LHCN-M2 (cell line): ENCODE measurements at places on chromosomes 5 and 9. TPM values are rescaled to one million over a fixed set of nuclear protein-coding genes. Genes with fewer than 3 reads are reported as not detected.

GRCh38 chr5:136001466-136001981 is 27.3 kb upstream of the TGFBI start:
- DNase-seq: no peak

GRCh38 chr9:89519366-89519805 is 21.5 kb upstream of the SEMA4D start:
- DNase-seq: peak; percentile 1

DNA sequence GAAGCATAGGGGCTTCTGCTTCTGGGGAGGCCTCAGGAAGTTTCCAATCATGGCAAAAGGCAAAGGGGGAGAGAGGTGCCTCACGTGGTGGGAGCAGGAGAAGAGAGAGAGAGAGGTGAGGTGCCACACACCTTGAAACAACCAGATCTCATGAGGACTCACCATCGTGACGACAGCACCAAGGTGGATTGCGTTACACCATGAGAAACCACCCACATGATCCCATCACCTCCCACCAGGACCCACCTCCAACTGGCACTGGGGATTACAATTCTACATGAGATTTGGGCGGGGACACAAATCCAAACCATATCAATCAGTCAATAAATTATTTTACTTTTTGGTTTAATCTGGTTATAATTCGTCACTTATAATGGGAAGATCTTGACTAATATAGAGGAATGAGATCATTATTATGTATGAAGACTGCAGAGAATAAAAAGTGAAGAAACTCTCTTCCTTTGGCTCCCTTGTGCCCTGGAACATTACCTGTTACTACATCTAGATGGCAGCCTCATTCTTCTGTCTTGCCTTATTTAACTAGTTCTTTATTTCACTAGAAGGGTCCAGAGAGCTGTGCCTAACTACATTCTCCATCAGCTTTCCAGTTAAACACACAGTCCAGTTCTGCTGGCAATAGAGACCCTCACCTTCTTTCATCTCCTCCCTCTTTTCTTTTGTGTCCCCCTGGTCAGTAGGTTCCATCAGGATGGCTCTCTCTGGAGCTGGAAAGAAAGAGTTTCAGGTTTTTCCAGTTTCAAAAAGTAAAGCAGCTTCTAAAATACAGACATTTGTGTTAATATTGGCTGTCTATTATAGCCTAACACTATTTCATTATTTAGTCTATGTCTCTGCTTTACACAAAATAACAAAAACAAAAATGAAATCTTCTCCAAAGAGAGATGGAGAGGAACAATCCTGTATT is 21.7 kb upstream of the SPINK7 start:
- DNase-seq: peak; percentile 9

- no peak for DNase-seq
Measured at GRCh38 chr5:173924899-173925298, 36.8 kb downstream of the CPEB4 start.

DNA sequence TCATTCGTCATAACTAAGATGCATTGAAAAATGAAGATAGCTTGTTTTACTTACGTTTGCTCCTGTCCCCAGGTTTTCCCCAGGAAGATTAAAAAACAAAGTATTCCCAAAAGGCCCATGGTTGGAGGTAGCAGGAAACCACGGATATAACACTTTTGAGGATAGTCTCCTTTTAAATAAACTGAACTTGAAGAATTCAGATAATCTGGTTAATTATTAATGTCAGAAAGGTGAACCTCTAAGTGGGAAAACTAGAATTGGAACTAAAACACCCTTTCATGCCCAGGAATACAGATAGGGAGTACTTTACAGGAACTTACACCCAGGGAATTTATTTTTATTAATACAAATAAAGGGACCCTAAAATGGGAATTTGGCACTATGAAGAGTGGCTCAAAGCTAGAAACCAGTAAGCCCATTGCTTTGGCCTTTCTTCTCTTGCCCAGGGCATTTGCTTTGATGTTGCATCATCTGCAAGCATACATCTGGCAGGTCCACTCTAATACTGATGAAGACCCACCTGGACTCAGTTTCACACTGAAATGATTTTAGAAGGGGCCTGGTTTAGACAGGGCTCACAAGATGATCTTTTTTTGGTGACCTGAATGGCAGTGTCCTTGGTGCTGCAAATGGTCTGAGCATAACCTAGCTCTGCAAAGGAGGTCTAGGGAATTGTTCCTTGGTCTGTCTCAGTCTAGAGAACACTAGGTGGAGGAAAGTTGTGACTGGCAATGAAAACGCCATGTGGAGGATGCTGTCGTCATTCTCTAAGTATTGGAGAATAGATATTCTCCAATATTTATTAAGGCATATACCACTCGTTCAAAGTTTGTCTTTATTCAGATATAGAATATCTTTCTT is at the start of gene C5:
TSS of gene C5 (minus strand) at position 148 of the 861 bp plus-strand sequence. CDS start at position 119, 29 bp downstream.
- no peak for DNase-seq

DNA sequence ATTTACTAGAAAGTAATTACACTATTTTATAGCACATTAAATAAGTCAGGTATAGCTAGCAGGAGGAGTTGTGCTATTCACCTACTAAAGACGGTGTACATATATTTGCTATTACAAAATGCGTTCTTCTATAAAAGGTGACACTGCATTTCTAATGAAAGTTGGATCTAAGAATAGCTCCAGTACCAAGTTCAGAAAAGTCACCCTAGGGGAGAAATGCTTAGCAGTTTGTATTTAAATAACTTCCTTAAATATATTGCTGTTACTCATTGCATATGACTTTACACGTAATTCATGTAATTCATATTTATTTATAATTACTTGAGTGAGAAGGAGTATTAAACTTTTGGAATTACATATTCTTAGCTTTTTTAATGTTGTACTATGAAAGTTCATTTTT is 7.0 kb upstream of the SUB1 start:
- DNase-seq: no peak

- no peak for DNase-seq
Measured at GRCh38 chr9:137306066-137306849, 4.2 kb upstream of the NRARP start.

- DNase-seq: peak; percentile 58
Measured at GRCh38 chr9:5441043-5441442, 3.3 kb upstream of the PLGRKT start.

GRCh38 chr5:76674330-76675066 is 41.4 kb upstream of the F2R start:
- DNase-seq: no peak

GRCh38 chr5:7816535-7816901 is 34.4 kb downstream of the CFAP90 start:
- no peak for DNase-seq

DNA sequence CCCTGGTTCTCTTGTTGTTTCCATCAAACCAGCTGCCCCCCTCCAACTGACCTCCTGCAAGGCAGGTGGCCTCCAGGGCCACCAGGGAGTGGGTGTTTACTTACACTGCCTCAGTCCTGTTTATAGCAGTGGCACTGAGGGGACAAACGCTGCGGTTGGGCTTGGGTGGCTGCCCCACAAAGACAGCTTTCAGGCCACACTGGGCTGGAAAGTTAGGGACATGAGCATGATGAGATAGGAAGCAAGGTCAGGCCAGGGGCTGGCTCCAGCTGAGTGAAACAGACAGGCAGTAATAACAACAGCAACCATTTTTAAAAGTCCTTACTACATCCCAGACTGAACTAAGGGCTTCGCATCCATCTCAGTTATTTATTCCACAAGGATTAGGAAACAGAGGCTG is 20.6 kb downstream of the BOD1 start:
- no peak for DNase-seq

- DNase-seq: no peak
Measured at GRCh38 chr9:125103770-125104460, 39.4 kb downstream of the SCAI start.

GRCh38 chr5:107864793-107865192 is 194.1 kb upstream of the EFNA5 start:
- no peak for DNase-seq

DNA sequence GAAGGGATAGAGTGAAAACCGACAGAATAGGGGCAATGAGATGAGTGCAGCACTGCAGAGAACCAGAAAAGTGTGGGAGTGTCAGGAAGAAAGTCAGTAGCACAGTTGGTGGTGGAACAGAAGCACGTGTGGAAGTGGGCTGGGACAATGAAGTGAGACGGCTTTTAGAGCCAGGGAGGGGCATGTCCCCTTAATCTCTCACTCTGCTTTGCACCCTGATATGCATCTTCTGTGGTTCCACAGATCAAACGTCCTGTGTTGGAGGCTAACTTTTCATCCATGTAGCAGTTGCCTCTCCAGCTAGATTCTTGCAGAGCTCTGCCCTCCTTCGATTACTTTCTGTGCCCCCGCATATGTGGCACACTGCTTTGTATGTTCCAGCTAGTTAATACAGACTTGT is 163.6 kb downstream of the DOCK8 start:
- DNase-seq: no peak

DNA sequence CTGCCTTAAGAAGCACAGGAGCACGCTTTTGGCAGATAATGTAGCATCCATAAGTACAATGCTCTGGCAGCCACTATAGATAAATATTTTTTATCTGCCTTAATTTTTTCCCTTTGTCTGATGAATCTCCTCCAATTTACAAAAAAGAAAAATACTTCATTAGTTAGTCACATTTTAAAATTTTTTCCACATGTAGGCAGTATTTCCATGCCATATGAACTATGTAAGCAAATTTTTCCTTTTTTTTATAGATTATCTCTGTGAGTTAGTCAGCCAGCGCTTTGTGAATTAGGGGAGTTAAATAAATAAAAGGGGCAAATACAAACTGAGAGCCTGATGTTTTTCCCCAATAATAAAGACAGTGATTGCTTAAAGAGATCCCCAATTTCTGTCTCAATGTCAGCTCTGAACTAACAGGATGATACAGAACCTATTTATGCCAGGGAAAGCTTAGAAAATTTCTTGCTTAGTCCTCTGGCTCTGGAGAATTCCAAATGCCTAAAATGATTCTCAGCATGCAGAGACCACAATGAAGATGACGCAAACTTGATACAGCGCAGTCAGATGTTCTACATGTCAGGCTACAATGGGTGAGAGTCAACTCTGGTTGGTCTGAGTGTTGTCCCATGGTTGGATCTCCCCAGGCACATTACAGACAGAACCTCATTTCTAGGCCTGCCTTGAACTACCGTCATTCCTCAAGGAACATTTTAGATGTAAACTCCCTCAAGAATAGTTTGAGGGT is 390.4 kb upstream of the CDH6 start:
- DNase-seq: no peak

DNA sequence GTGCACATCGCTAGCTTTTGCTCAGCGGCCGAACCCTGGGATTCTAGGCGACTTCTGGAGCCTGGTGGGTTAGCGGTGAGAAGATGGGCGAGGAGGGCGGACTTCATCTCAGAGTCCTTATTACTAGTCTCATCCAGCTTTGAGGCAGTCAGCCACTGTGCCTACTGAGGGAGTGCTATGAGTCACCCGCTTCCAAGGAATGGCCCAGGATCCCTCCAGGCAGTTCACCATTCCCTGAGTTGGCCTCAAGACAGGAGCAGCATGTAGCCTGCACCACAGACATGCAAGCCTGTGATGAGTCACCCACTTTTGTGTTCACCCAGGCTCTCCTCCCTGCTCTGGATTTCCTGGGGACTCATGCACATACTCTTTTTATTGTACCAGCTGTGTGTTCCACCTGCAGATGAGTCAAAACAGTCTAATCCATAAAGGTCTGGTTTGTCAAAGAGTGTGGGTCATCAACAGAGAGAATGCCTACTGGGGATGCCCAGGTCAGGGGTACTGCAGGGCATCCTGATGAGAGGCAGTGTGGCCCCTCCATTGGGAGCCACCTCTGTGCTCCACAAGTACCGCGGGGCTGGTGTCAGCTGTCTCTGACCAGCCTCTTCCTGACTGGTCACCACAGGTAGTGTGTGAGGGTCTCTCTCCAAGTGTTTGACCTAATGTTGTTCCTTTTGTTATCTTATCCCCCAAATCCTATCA is 20.2 kb downstream of the SLC22A5 start:
- DNase-seq: peak; percentile 100

- no peak for DNase-seq
Measured at GRCh38 chr9:111993319-111993718, 96.7 kb downstream of the UGCG start.

DNA sequence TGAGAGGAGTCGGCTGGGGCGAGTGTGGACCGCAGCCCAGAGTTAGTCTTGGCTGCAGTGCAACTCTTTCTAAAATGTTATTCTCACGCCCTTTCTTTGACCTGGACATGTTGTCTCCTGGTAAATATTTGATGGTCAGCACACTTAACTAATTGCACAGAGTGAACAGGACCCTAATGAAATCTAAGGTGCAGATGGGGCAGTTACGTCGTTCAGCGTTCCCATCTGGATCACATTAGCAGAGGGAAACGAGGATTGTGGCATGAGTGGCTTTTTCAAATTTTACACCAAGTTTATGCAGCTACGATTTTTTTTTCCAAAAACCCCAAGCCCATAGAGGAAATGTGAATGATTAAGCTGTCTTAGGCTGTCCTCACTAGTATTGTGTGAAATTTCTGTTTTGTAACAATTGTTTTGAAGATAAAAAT is 483 bp downstream of the C9orf85 start:
- DNase-seq: no peak

GRCh38 chr5:28788954-28789353 is 1750.6 kb upstream of the CDH9 start:
- DNase-seq: no peak

GRCh38 chr9:129752900-129753729 is at the start of gene PTGES:
Gene PTGES, minus strand, starts transcription at chr9:129753042. Its CDS starts 30 bp downstream, at chr9:129753012.
- DNase-seq: peak; percentile 67

GRCh38 chr5:150261231-150261630 is 28.3 kb downstream of the CAMK2A start:
- DNase-seq: no peak

DNA sequence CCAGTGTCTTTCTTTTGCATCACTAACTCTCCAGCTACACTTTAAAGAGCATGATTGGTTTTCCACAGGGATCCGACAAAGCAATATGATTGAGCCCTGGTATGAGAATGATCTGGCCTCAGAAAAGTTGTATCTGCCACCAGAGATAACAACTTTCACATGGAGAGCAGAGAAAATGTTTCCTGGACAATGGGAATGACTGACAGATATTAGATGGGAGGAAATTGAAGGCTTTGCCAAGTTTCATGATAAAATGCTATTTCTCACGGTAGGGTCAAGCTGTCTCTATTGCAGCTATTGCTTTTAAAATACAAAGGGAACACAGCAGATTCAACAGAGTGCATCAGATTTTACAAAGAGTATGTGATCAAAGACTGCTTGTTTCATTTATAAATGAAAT is 56.4 kb upstream of the GLIS3 start:
- no peak for DNase-seq

- DNase-seq: no peak
Measured at GRCh38 chr9:97271292-97271691, 36.2 kb upstream of the CCDC180 start.

GRCh38 chr5:58318468-58318867 is 141.4 kb downstream of the PLK2 start:
- peak; percentile 11 for DNase-seq

Gene ABCA1
- 2.9 and 12.2 TPM in 2 replicates for total RNA-seq

Gene FOXD4L3
- not detected in 2 replicates for total RNA-seq

Gene GAPVD1
- total RNA-seq: 28.5 and 29.9 TPM in 2 replicates

Gene SPINK13
- not detected in 2 replicates for total RNA-seq

Gene SLC25A2
- 0.17 TPM in 1 of 2 replicates, not detected in the other for total RNA-seq

Gene OBP2B
- total RNA-seq: not detected in 2 replicates

Gene TRAPPC13
- total RNA-seq: 33.4 and 36.3 TPM in 2 replicates

Gene PRRC2B
- total RNA-seq: 58.5 and 63.5 TPM in 2 replicates

Gene PTGR1
- 82.7 and 89.7 TPM in 2 replicates for total RNA-seq

Gene KCNV2
- not detected in 2 replicates for total RNA-seq

Gene SPATA9
- 1.4 and 1.7 TPM in 2 replicates for total RNA-seq

Gene TNIP1
- total RNA-seq: 151 and 186 TPM in 2 replicates

Gene PRUNE2
- 68.5 and 88.1 TPM in 2 replicates for total RNA-seq

Gene PCAT7
- total RNA-seq: not detected in 2 replicates
